ENCODE measurements at places on chromosomes 13 and 19. TPM values are rescaled to one million over a fixed set of nuclear protein-coding genes. Genes with fewer than 3 reads are reported as not detected.

DNA sequence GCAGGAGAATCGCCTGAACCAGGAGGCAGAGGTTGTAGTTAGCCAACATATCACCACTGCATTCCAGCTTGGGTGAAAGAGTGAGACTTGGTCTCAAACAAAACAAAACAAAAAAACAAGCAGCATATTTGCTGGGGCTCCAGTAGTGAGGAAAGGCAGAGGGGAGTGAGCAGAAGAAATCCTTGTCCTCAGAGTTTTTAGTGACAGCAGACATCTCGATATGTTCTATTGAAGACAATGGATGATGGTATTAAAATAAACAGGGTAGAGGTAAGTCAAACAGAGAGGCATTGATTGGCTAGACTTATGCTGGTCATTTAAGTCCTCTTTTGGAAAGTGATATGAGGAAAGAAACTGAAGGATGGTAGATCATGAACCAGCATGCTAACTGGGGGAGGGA is 19.0 kb downstream of the NLRP7 start:
- no peak for DNase-seq

DNA sequence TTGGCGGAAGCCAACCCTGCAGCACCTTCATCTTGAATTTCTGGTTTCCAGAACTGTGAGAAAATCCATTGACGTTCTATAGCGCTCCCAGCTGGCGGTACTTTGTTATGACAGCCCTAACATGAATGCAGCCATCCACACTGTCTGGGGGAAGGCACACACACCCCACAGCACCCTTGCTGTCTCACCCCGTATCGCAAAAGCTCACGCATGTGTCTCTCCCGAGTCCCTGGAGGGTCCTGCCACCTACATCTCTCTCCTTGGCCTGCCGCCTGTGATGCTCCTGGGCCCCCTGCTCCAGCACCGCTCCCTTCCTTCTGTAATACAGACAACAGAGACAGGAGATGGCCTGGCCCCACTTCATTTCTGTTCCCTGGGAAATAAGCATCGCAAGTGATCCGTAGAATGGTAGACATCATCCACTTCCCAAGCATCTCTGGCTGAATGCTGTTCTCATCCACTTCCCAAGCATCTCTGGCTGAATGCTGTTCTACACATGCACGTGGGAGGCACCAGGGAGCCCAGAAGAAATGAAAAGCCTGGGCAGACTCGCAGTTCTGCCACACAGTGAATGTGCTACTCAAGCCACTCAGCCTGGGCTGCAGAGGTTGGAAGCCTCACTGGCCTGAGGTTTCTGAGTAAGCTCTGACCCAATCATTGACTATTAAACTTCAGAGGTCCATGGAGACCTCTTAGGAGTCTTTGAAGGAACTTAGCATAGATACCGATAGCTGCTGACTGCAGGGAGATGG is 29.6 kb downstream of the EPN1 start:
- no peak for DNase-seq

DNA sequence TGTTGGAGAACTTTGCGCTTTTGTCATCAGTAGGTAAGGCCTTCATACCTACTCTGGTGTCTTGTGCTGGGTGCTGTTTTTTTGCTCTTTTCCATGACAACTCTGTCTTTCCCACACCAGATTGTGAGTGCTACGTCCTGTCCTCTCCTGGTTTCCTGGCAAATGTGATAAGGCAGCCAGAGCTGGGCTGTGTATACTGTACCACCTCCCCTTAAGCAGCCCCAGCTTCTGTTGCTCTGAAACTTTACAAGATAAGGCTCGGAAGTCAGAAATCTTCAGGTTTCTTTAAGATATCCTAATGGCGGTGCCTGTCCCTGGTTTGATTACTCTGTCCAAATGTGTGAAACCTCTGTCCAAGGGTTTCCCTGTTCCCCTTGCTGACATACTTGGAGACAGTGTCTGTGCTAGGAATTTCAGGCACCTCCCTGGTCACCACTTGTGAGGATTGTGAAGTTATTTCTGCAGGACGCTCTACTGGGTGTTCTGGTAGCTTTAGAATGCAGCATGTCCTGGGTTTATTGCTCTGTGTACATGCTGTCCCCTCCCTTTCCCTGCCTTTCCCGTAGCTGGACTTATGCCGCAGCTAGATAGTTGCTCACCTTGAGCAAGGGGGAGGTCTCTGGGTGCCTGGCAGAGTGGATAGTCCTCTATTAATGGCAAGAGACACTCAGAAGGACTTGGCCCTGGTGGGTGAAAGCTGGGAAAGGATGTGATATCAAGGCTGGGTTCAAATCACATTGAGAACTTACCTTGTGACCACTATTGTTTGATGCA is 7.0 kb downstream of the ZNF749 start:
- no peak for DNase-seq

Gene DBP
- total RNA-seq: 0.85 TPM

GRCh38 chr13:44952671-44953070 is 36.6 kb downstream of the NUFIP1 start:
- DNase-seq: no peak

- no peak for DNase-seq
Measured at GRCh38 chr19:23365222-23365621, 30.0 kb downstream of the ZNF91 start.

Data from pulmonary artery endothelial cell (primary cell).